HS-27A (cell line): ENCODE measurements at places on chromosomes 5 and 9.
A peak's percentile ranks its signal among the peaks of the same experiment; 100 is the strongest.

DNA sequence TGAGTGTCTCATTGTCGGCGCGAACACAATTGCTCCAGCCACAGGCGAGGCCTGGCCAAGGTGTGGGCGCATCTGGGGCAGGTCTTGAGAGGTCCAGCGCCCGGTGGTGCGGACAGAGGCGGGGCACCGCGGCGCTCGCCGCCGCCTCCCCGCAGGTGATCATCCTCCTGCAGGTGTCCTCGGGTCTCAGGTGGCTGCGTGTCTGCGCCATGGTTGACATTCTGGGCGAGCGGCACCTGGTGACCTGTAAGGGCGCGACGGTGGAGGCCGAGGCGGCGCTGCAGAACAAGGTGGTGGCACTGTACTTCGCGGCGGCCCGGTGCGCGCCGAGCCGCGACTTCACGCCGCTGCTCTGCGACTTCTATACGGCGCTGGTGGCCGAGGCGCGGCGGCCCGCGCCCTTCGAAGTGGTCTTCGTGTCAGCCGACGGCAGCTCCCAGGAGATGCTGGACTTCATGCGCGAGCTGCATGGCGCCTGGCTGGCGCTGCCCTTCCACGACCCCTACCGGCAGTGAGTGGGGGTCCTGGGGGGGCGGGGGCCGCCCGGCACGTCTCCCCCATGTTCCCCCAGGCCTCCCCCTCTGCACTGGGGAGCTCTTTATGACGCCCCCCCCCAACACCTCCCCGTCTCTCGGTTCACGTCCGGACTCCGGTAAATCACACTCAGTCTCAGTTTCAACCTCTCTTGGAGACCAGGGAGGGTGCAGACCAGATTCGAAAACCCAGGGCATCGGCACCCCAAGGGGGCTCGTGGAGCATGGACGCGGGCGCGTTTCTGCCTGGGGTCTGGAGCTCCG lies 446 bp downstream of the NXNL2 start:
- no peak for DNase-seq

GRCh38 chr9:113057193-113057592 lies 669 bp upstream of the ZFP37 start:
- no peak for DNase-seq

DNA sequence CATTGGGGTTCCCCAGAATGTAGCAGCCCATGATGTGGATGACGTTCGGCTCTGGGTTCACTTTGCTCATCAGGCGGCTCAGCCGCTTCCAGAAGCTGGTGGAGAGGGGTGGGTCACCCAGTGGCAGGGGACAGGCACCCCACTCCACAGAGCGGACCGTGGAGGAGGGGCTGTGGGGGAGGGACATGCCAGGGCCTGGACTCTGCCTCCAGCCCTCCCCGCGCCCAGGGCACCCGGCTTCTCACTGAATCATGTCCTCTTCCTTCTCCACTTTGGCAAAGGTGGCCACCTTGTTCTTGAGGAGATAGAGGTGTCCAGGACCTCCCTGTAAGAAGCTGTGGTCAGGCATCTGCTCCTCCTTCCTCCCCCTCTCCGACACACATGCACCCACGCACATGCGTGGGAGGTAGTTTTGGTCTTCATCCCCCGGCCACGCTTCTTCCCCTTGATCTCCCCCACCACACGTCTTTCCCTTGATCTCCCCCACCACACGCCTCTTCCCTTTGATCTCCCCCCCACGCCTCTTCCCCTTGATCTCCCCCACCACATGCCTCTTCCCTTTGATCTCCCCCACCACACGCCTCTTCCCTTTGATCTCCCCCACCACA lies 8.9 kb upstream of the ENTPD8 start:
- DNase-seq, result no peak

DNA sequence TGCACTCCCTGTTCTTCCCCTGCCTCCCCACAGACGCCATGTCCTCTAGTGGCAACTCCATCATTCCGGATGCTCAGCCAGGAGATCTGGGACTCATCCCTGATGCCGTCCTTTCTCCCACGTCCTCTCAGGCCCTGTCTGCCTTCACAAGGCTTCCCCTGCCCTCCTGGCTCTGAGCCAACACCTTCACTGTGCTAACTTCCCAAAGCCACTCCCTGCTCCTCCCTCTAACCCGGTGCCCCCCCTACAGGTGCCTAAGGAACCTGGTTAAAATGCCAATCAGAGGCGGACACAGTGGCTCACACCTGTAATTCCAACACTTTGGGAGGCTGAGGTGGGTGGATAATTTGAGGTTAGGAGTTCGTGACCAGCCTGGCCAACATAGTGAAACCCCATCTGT lies 67.6 kb downstream of the LMX1B start:
- DNase-seq, result no peak

GRCh38 chr9:11471321-11471720 lies 858.5 kb upstream of the PTPRD start:
- DNase-seq, result no peak

DNA sequence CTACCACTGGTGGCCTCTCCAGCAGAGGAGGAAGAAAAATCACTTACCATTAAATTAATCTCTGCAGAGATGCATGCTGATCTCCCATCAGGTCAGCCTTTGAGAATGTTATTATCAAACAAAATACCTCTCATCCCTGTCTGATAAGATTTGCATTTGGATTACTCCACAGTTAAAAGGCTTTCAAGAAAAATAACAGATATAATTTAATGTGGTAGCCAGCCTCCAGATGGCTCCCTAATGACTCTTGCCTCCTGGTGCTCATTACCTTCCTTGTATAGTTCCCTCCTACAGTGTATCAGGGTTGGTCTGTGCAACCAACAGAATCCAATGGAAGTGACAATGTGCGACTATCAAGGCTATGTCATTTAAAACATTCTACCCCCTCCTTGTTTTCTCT lies 63.6 kb upstream of the TNPO1 start:
- no peak for DNase-seq

DNA sequence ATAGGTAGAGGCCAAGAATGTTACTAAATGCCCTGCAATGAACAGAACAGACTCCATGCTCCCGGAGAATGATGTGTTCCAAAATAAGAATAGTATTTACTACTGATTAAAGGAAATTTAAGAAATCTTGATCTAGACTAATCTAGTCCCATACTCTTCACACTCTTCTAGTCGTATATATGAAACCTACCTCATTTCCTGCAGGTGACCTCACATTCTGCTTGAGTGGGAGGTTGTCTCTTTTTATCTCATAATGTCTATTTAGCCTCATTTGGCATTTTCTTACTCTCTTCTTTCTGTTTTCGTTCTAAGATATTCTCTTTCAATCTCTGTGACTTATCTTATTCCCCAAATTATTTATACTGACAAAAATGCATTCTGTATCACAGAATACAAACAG lies 9.2 kb upstream of the SHOC1 start:
- no peak for DNase-seq

- DNase-seq, result no peak
Measured at GRCh38 chr5:135055396-135055795, 21.4 kb upstream of the PITX1 start.

DNA sequence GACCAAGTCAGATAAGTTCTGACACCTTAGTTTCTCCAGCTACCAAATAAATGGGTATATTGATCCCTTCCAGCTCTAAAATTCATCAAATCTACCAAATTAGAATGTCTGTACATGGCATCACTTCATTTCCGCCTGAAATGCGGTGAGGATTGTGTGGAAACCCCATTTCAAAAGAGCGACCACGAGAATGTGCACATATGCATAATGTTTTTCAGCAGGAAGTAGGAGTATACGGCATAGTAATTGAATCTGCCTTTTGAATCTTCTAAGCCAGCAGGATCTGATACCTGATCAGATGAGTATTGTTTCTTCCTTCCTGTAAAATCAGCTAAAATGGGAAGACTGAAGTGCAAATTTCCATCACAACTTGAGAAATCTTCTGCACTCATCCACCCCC lies 418.6 kb downstream of the TMEM38B start:
- no peak for DNase-seq

DNA sequence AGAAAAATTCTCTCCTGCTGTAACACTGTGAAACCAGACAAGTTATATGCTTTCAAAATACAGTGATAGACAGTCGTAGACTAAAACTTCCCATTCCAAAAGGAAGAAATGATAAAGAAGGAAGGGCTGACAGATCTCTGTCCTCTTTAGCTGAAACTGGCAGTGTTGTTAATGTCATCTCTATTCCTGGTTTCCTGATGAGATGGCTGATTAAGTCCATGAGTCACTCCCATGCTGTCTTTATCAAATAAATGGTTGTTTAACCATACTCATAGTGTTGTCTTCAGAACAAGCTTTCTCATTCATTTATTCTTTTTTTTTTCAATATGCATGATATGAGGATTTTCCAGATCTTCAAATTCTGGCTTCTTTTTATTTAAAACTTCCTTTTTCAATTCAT lies 952.2 kb upstream of the WWC1 start:
- no peak for DNase-seq

DNA sequence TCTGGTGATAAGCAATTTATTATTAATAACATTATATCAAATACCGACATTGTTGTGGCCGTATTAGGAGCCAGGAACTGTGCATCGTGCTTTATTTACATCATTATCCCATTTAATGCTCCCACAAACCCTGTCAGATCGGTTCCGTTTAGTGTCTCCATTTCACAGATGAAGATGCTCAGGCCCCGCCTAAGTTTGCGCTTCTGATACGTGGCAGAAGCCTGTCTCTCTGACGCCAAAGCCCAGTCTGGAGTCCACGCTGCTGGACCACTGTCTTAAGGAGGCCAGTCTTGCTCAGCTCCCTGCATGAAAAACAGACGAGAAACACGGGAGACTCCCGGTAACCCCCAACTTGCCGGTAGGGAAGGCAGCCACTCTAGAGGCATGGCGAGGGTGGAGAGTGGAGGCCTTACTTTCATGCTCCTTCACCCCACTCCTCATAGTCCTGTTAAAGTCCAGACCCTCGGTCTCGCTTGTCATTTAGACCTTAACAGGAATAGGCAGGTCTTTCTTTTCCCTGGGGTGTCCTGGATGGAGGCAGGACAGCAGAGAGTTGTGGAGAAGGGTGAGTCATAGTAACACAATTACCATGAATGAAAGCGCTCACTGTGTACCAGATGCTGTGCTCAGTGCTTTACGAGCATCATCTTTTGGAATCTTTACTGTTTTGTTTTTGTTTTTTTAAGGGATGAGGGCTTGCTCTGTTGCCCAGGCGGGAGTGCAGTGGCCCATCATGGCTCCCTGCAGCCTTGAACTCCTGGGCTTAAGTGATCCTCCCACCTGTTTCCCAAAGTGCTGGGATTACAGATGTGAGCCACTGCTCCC lies 872 bp downstream of the TXNDC15 start:
- DNase-seq, result peak; percentile 29

DNA sequence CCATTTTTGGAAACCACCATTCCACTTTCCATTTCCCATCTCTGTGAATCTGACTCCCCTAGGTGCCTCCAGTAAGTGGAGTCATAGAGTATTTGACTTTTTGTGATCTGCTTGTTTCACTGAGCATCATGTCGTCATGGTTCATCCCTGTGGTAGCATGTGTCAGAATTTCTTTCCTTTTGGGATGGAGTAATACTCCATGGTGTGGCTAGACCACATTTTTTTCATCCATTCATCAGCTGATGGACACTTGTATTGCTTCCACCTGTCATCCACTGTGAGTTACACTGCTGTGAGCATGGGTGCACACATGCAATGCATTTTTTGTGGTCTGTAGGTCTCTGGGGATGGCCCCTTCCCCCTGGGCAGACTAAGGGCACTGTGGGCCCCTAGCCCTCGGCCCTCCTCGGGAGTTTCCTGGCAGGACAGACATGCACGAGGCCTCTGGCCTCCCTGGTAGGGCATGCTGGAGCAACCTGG lies 115.9 kb downstream of the GADD45G start:
- DNase-seq, result no peak

GRCh38 chr9:9893837-9894236 lies 719.0 kb downstream of the PTPRD start:
- no peak for DNase-seq

GRCh38 chr5:141260458-141261237 lies 15.5 kb downstream of the PCDHB15 start:
- no peak for DNase-seq

DNA sequence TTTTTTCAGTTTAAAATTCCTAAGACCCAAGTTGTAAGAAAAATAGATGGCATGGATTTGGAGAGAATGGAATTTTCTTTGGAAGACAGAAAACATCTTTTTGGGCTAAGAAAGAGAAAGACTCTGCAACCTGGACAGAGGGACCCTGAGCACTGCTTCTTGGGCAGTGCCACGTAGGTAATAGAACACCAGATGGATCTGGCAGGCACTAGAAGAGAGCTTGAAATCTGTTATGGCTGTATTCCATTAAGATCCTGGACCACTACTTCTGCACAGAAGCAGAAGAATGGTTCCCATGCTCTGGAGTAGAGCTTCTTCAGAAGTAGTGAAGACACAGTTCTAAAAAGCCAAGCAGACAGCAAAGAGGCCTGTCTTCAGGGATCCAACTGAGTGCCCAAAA lies 306.4 kb upstream of the CD180 start:
- DNase-seq, result no peak

- DNase-seq, result peak; percentile 87
Measured at GRCh38 chr5:16916262-16916878, 19.7 kb downstream of the MYO10 start.

DNA sequence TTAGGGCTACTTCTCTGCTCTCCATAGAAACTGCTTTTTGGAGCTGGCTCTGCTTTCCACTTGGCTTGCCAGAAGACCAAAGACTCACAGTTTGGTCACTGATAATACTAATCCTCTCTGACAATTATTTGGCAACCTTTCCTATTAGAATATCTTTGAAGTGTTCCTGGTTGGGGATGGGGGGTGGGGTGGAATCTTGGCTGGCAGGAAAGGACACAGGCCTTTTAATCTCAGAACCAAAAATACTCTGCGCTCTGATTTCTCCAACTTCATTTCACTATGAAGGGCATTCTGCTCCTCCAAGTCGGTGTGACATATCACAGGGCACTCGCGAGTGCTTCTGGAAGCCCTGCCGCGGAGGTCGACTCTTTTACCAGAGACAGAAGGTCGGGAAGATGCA lies 1329.0 kb upstream of the WWC1 start:
- DNase-seq, result no peak

GRCh38 chr9:136172412-136173079 lies 32.4 kb downstream of the LHX3 start:
- no peak for DNase-seq

GRCh38 chr5:45694971-45695803 lies 993 bp downstream of the HCN1 start:
- DNase-seq, result no peak

DNA sequence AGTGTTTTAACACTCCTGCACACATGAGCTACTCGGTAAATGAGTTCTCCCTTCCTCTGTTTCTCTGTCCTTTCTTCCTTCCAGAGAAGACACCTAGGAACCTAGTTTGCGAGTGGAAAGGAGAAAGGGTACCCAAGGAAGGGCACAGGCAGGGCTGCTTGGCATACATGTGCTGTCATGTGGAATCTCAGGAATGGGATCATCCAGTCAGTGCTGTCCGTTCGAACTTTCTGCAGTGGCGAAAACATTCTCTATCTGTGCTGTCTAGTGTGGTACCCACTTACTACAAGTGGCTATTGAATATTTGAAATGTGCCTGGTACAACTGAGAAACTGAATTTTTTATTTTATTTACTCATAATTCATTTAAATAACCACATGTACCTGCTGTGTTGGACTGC lies 28.0 kb downstream of the NLN start:
- DNase-seq, result no peak
